Transverse colon (tissue), 4 donors: ENCODE measurements at places on chromosomes 16 and 17. TPM values are rescaled to one million over a fixed set of nuclear protein-coding genes. Genes with fewer than 3 reads are reported as not detected.

GRCh38 chr17:42005166-42005565, 12.1 kb downstream of the DNAJC7 start:
- H3K27ac ChIP-seq: no peak overlapping the region
- no peaks in the 10 kb centered on the region for H3K27me3 ChIP-seq
- H3K36me3 ChIP-seq: no peaks in the 10 kb centered on the region
- no peak for DNase-seq
- peaks cover 18% of the 10 kb centered on the region for H3K4me1 ChIP-seq

Gene WNT9B
- not detected for total RNA-seq

Gene ATF7IP2
- 13.1 TPM for total RNA-seq

Gene KRTAP4-6
- not detected for total RNA-seq
